ENCODE measurements at places on chromosomes 16 and 17.

GRCh38 chr16:77946823-77947222 is 75.5 kb upstream of the CLEC3A start:
- no peak for DNase-seq

GRCh38 chr17:11304568-11304967 is 63.6 kb downstream of the SHISA6 start:
- DNase-seq, result no peak

- DNase-seq, result no peak
Observed at GRCh38 chr17:2198927-2199326, 104.7 kb downstream of the SMG6 start.

- no peak for DNase-seq
Observed at GRCh38 chr16:86321491-86321890, 188.8 kb upstream of the FOXF1 start.

GRCh38 chr16:15502041-15502725 is 67.8 kb downstream of the BMERB1 start:
- DNase-seq, result no peak

- DNase-seq, result no peak
Observed at GRCh38 chr17:46036491-46036890, 37.4 kb downstream of the STH start.

DNA sequence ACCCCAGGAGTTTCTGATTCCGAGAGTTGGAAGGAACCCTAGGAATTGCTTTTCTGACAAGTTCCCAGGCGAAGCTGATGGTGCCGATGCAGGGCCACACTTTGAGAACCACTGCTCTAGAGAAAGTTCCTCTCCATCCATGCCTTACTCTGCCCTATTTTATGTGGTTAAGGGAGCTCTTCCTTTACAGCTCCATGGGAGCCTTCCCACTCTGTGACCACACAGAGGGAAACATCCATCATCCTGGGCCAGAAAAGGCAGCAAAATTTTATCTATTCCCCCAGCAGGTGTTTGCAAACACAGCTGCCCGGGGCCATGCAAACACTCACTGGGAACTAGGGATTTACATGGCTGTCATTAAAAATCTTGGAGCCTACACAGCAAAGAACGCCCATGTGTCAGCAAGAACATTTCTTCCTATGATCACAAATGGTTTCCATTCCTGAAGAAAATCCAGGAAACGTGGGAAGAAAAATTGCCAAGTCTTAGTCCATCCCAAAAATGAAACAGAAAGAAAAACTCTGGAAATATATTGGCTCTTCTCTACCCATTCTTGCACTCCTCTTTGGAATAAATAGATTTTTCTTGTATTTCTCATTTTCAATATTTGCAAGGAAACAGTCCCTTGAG is 252.7 kb downstream of the PMP22 start:
- no peak for DNase-seq

GRCh38 chr17:72578817-72579470 is 458.1 kb downstream of the SOX9 start:
- no peak for DNase-seq

- no peak for DNase-seq
Observed at GRCh38 chr17:31475378-31476162, 84.1 kb downstream of the RAB11FIP4 start.

- no peak for DNase-seq
Observed at GRCh38 chr16:66847533-66848067, 3.4 kb downstream of the CA7 start.

DNA sequence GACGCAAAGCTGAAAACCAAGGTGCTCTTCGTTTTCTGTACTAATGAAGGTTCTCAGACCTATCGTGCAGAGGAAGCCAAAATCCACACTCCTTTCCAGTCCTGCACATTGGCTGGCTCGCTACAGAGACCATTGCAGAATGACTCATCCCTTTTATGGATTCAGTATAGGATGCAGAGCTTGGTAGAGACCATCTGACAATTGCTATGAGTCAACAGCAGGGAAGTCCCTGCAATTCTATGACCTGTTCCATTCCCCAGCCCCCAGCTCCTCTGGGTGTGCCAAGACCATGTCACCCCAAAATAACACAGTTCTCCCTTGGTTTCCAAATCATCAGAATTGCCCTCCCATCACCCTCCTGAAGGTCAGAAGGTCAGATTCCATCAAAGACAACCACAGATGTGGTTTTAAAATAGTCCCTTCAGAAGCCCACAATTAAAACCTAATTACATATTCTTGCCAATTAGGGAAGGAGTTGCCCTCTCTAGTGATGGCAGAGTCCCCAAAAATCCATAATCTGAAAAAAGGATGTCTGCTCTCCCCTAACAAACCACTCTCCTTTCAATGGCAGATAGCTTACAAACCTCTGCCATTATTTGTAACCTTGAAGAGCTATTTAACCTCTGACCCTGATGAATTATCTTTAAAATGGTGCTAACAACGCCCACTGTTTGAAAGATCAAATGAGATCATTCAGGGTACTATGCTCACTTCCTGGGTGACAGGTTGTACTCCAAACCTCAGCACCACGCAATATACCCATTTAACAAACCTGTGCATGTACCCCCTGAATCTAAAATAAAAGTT is 108.2 kb upstream of the RBBP6 start:
- no peak for DNase-seq

- DNase-seq, result no peak
Observed at GRCh38 chr17:40354221-40355122, 10.1 kb downstream of the GJD3 start.

- DNase-seq, result no peak
Observed at GRCh38 chr16:79740252-79740651, 139.7 kb upstream of the MAF start.

DNA sequence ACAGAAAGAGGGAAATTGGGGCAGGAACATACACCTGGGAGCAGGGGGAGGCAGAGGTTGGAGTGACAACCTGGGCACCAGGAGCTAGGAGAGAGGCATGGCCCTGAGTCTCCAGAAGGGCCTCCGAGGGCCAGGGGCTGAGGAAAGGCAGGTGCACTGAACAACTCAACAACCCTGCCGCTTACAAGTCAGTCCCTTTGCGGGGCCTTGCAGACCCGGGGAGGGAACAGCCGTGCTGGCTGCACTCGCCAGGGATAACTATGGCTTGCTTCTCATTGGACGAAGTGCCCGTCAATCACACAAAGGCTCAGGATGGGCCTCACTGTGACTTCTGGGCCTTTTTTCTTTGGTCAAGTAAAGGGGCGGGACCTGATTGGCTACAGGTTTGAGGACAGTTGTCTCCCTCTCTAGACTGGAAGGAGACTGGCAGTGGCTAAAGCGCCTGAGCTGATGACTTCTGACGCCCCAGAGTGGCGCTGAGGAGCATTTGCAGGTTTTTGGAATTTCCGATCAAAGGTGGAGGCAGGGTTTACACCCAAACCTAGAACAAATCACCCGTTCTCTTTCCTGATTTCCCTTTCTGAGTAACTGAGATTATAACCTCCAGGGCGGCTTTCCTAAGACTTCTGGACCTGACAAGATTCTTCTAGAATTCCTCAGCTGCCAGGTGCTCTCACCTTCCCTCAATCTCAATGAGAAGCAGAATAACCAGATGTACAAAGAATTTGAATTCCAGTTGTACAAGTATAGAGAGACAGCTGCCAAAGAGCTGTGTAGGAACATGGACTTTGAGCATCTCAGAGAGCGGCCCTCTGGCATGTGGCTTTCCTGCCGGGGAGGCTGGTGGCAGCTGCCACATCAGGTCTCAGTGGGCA is 27.6 kb upstream of the ST6GALNAC2 start:
- no peak for DNase-seq

DNA sequence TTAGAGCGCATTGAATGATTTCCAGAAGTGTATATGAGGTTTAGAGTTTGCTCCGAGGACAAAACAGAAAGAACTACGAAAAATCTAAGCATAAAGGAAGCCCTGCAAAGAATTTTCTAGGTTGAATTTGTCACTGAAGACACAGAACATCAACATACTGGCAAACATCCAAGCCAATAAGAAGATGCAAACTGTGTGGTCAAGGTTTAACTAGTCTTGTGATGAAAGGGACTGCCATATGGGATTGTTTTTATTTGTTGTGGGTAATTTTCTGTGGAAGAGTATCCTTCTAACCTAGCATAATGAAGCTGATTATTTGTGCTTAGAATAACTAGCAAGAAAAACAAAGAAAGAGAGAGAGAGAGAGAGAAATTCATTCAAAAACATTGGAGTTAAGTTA is 492.0 kb upstream of the ERCC4 start:
- DNase-seq, result no peak

DNA sequence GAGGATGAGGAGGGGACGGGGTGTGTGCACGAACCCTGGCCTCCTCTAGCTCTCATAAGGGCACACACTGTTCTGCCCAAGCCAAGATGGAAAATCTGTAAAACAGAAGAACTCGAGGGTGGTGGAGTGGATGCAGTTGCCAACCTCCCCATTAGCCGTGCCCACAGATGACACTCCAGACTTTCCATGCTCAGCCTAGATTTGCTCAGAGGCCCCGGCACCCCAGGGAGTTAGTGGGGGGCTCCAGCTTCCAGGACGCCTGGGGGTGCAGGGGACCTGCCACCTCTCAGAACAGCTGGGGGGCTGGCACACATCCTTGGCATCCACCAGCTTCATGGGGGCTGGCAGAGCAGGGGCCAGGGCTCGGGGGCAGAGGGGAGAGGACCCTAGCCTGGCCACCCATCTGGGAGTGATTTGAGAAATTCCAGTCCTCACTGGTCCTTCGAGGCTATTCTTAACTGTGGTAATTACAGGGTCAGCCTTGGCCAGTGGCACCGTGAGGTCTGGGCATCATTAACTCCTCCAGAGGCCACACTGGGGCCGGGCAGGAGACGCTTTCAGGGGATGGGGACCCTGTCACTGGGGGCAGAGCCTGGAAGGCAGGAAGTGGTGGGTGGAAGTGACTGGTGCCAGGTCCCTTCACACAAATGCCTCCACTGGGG is 14.3 kb downstream of the VASN start:
- no peak for DNase-seq

DNA sequence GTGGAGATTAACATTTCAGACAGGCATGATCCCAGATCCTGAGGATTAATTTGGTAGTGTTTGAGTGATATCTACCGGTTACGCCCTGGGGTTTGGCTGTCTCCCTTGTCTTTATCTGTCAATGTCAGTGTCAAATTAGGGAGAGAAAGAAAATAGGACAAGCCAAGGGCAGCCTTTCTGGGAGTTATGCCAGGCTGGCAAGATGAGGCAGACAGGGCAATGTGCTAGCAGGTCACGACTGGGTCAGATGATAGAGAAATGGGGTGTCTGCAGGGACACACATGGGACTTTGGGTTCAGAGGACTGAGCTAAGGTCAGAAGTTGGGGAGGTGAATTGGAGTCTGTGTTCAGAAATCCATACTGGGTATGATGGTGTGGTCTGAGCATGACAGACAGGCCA is 27.4 kb upstream of the LYRM9 start:
- no peak for DNase-seq

DNA sequence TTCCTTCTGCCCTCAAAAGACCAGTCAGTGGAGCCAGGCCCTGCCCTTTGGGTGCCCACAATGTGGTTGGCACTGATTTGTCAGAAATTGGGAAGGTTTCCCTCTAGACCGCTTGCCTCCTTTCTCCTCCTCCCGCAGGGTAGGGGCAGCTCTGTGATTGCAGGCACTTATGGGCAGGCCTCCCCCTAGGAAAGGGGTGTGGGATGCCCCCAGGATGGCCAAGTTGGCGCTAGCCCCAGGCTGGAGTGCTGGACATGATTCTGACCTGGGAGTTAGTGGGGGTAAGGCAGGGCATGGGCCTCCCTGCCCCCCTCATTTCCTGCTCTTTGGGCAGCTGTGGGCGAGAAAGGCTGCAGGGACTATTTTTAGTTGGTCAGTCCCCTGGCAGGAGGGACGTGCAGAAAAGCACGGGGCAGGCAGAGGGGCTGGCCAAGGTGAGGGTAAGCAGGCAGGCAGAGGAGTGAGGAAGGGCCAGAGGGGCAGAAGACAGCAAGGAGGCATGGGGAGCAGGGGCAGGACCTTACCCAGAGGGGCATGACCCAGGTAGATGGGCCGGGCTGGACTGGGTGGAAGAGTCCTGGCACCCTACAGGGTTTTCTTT is 3.3 kb downstream of the RARA start:
- no peak for DNase-seq

- peak; percentile 77 for DNase-seq
Observed at GRCh38 chr17:2244545-2245525, 58.8 kb downstream of the SMG6 start.

GRCh38 chr17:75872434-75873351 is 5.7 kb downstream of the TRIM47 start:
- no peak for DNase-seq

DNA sequence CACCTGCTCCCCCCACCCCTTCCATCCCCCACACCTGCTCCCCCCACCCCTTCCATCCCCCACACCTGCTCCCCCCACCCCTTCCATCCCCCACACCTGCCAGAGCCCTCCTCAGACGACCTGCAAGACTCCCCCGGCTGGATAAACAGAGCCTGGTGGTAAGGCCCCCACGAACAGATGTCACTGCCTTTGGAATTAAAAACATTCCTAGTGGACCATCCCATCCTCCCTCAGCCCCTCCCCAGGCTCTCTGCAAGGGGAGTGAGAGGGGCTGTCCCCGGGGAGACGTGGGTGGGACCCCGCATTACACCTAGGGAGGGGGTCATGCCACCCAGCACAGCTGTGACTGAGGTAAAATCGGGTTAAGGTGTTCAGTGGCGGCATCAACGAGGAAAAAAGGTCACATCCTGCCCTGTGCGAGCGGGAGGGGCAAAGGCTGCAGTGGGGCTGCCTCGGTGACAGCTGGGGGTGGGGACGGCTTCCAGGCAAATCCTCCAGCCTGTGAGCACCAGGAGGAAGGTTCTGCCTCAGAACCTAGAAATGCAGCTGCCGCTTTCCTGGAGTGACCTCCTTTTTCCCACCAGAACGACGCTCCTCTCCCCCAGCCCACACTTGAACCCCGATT is 38.7 kb downstream of the TIMM22 start:
- DNase-seq, result no peak

DNA sequence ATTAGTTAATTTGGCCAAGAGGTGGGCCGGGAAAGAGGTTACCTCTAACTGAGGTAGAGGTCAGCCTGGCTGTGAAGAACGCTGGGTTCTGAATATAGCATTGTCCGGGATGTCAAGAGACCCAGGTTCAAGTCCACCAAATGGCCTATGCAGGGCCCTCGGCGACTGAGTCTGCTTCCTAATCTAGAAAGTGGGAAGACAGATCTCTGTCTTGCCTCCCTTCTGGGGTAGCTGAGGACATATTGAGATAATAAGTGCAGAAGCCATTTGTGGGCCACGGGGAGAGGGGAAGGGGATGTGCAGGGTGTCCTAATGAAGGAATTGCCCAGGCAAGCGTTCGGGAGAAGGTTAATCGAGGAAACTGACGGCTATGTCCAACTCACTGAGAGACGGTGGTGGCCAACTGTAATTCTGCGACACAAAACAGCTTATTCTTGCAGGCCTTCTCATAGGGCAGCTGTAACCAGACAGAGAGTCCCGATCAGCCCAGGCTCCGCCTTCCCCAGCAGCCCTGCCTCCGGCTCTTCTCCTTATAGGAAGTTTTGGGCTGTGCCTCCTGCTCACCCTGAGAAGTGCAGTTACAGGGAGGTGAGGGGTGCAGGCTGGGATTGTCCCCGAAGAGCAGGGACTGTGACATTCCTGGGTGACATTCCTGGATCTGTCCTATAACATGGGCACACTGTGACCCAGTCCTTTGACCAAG is 15.9 kb downstream of the HASPIN start:
- DNase-seq, result no peak

All from activated gamma-delta T cell treated with anti-CD3 and anti-CD28 coated beads, Interleukin-2, amount 50 U/mL, for 16 hours (primary cell).